Stimulated activated CD4-positive, alpha-beta T cell treated with anti-CD3 and anti-CD28 coated beads, Interleukin-1b, Interleukin-23, amount 100 ng/mL, for 1 hour (primary cell): ENCODE measurements at places on chromosomes 3 and 15.

- no peak for DNase-seq
Measured at GRCh38 chr3:9409981-9410854, 12.8 kb downstream of the SETD5 start.

DNA sequence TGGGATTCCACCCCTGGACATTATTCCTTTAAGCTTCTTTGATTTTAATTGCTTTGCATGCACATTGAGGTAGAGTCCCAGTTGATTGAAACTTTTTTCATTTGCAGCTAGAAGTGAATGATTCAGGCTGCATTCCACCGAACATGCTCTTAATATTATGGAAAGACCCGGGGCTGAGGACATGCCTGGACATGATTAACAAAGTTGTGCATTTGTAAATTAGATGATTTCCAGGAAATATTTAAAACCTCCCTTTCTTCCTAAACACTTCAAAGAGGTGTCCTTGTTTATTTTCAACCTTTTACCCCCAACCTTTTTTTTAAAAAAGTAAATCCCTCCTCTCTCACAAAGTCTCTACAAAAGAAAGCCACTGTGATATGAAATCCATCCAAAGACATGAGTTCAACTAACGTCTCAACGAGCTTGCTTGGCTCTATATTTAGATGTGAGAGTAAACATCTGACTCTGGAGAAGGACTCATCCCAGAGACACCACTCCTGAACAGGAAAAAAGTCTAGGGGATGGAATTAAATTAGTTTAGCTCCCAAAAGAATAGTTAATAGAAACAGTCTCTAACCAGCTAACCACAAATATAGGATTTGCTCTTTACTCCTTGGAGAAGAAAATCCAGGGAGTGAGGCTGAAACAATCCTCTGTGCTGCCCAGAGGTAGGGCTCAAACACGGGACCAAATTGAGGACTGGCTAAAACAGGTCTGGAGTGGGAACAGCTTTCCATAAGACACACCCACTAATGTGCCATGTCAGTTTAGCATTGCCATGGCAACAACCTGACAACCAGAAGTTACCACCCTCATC is 83.1 kb downstream of the XXYLT1 start:
- no peak for DNase-seq

DNA sequence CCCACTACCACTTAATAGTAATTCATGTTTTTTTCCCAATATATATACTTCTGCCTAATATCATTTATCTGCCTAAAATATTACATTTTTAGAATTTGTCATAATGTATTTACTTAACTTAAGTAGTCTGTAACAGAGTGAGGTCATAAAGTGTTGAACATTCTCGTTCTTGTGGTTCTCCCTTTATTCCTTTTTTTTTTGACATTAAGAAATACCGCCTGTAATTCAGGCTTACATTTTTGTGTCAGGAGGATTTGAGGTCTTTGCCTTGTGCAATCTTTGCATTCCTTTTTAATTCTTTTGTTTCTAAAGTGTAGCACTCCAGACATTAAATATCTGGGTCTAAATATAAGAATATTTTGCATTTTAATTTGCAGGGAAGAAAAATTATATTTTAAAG is 315.4 kb downstream of the PTPRG start:
- DNase-seq = no peak

GRCh38 chr3:73917643-73918042 is 292.9 kb upstream of the PDZRN3 start:
- no peak for DNase-seq

GRCh38 chr3:161568671-161569070 is 72.1 kb downstream of the OTOL1 start:
- no peak for DNase-seq

DNA sequence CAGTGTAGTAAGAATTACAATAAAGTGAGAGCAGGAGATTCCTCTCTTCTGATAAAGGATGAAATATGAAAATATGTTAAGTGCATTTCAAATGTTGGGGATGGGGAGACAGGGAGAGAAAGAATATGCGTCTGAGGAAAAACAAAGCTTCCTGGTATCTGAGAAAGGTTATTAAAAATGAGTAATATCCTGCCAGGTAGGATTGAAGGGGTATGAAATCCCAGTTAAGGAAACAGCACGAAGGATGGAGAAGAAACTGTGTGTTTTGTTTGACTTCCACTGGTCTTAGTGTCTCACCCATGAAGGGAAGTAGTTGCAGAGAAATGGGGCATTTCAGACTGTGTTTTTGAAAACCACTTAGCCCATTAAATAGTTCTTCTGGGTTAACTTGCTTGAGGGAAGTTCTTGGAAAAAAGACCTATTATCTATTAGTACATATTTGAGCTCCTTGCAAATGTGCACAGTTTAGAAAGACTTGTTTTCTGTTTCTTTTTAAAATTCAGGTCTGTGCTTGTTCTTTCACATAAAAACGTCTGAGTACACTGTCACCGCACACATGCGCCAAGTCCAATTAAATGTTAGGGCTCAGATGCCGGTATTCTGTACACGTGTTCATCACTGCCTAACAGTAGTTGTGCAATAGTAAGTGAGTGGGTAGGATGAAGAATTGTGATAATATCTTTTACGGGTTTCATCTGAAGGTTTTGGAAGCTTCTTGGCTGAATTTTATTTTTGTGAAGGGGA is 196.1 kb upstream of the P2RY1 start:
- DNase-seq = no peak

DNA sequence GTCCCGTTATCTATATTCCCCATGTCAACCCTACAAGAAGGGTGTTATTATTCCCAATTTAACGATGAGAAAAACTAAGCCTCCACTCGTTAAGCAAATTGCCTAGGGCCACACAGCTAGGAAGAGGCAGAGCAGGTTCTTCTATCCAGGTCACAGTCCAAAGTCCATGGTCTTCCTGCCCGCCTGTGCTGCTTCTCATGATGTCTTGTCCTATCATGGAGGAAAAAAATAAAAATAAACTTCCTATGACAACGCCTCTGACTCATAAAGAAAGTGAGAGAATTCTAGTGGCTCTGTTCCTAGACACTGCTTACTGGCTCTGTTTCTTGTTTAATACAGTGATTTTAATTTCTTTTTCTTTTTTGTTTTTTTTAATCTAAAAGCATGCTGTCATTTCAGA is 9.7 kb downstream of the COL8A1 start:
- DNase-seq = no peak

GRCh38 chr3:186004209-186004608 is 66.4 kb upstream of the TRA2B start:
- no peak for DNase-seq

GRCh38 chr3:172065527-172065926 is 26.1 kb downstream of the FNDC3B start:
- no peak for DNase-seq

- no peak for DNase-seq
Measured at GRCh38 chr3:81742581-81742980, 18.9 kb downstream of the GBE1 start.

GRCh38 chr15:25796395-25796794 is 66.7 kb downstream of the ATP10A start:
- no peak for DNase-seq

DNA sequence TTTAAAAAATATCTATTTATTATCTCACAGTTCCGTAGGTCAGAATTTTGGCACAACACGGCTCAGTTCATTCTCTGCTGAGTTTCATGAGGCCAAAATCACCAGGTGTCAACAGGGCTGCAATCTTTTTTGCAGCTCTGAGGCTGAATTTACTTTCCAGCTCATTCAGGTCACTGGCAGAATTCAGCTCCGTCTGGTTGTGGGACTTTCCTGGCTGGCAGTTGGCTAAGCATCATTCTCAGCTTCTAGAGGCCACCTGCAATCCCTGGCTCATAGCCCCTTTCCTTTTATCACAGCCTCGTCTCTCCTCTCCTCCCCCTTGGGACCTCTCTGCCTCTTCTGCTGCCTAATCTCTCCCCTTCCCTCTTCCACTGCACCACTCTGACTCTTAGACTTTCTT is 174.0 kb upstream of the WNT5A start:
- no peak for DNase-seq

DNA sequence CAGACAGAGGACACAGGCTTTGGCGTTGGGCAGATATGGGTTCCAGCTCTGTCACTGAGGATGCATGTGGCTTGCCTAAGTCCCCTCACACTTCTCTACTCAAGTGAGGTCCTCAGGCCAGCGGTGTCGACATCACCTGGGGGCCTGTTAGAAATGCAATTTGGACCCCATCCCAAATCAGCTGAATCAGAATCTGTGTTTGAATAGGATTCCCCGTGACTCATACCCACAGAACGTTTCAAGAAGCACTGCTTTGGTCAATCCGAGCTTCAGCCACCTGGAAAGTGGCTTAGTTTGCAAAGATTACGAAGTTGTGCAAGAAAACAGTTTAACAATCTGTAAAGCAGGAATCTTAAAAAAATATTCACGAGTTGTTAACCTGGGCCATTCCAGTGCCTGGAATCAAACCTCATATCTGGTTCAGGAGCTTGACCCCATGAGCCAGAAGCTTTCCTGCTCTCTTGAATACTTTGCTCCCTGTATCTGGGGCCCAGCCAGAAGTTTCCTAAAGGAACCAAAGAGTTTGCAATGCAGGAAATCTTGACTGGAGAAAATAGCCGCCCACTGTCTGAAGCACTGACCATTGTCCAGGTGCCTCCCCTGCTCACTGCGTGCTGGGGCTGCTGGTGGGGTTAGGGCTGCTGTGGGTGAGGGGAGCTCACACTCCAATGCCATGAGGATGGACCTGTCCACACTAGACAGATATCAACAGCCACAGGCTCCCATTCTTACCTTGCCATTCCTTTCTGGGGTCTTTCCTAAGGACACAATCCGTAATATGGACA is 208.5 kb upstream of the LINGO1 start:
- no peak for DNase-seq

DNA sequence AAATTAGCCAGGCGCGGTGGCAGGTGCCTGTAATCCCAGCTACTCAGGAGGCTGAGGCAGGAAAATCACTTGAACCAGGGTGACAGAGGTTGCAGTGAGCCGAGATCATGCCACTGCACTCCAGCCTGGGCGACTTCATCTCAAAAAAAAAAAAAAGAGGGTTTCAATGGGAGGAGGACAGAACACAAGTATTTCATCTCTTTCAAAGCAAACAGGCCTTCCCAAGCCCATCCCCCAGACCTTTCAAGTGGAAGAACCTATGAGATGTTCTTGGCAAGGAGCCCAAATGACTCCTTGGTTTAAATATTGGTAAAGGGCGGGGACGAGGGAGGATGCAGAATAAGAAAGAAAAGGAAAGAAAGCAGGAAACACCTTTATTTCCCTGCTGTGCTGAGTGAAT is 62.2 kb upstream of the MCF2L2 start:
- no peak for DNase-seq

GRCh38 chr15:56760186-56760585 is 26.9 kb upstream of the ZNF280D start:
- no peak for DNase-seq

DNA sequence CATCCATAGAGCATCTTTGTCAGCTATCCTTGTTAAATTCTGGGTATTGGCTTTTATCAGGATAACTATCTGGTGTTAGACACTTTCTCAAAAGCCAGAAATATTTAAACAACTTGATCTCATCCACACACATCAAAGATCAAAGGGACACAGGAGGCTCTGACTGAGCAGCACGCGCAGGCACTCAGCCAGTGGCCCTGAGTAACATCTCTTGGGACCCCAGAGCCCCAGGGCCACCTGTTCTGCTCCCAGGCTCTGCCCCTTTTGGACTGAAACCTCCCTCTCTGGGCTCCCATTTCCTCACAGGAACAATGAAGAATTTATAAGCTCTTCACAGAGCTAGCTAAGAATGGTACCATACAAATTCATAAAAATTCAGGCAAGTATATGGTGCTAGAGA is 16.1 kb downstream of the ATP10A start:
- DNase-seq = no peak

- DNase-seq = no peak
Measured at GRCh38 chr3:15933439-15934139, 135.8 kb upstream of the ANKRD28 start.

- no peak for DNase-seq
Measured at GRCh38 chr3:37770938-37771918, 90.5 kb upstream of the CTDSPL start.

DNA sequence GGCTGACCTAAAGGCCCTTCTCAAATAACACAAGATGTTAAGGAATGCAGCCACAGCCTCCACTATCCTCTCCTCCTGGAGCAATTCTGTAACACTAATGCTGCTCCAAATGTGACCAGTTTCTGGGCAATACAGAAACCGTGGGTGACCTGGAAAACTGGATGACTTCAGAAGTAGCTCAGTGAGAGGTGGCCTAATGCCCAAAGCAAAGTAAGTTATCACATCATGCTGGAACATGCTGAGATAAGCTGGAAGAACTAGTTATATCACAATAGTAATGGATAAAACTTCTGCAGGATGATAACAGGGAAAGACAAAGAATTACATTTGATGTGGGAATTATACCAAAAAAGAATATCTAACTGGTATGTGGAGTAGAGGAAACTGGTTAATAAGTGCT is 72.0 kb downstream of the DHX30 start:
- no peak for DNase-seq

- DNase-seq = peak; percentile 37
Measured at GRCh38 chr15:52208306-52208946, 17.2 kb upstream of the GNB5 start.

DNA sequence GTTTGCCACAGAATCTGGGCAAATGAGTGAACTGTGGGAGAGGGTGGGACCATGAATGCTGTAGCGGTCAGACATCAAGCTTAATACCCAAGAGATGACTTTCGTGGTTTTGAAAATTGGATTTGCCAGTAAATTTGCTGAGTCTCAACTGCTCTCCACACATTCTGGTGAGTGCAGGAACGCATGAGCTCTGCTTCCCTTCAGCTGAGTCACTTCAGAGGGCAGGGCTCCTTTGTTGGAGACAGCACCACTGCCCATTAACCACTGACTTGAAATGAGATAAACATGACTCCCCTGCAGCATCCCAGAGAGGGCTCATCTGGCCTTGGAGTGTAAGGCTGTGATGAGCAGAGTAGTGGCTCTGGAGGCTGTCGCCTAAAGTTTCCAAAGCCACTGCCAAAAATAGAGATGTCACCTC is 22.6 kb downstream of the RARRES1 start:
- no peak for DNase-seq

- no peak for DNase-seq
Measured at GRCh38 chr15:64464276-64465005, 4.1 kb downstream of the ZNF609 start.

DNA sequence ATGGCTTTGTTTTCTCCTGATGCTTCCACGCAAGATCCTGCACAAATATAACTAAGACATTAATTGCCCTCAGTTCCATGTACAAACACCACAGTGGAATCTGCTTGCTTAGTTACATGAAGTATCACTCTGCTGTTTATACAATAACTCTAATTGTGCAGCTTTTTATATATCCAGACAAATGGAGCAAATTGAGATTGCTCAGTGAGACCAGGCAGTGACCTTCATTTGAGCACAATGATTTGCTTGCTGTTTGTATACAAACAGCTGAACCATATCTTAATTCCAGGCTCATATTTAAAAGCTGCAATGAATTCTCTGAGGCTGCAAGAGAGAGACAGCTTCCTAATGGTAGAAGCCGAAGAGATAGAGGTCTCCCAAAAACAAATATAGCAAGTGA is 243.7 kb downstream of the CADPS start:
- no peak for DNase-seq
